Head of caudate nucleus (tissue), 42 donors: ENCODE measurements at places on chromosomes 6 and 20.

DNA sequence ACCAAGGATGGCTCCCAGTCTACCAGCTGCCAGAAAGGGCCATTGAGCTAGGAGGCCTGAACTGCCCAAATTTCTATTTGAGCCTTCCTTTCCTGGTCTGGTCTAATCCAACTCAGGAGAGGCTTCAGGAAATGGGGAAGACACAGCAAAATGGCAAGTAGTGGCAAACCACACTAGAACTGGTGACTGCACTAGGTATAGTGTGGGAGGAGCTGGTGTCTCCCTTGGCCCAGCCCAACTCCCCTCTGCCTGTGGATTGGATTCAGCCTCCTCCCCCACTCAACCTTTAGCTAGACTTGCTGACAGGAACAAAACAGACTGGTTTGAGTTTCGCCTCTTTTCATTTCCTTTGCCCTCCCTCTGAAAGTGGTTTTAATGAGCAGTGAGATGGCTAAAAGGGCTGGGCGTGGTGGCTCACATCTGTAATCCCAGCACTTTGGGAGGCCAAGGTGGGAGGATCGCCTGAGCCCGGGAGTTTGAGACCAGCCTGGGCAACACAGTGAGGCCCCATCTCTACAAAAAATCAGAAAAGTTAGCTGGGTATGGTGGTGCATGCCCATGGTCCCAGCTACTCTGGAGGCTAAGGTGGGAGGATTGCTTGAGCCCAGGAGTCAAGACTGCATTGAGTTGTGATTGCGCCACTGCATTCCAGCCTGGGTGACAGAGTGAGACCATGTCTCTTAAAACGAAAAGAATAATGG, 17.5 kb downstream of the MRPS18A start:
- no peak for DNase-seq

- no peak for DNase-seq
Measured at GRCh38 chr6:79076160-79076559, 1.9 kb downstream of the PHIP start.

DNA sequence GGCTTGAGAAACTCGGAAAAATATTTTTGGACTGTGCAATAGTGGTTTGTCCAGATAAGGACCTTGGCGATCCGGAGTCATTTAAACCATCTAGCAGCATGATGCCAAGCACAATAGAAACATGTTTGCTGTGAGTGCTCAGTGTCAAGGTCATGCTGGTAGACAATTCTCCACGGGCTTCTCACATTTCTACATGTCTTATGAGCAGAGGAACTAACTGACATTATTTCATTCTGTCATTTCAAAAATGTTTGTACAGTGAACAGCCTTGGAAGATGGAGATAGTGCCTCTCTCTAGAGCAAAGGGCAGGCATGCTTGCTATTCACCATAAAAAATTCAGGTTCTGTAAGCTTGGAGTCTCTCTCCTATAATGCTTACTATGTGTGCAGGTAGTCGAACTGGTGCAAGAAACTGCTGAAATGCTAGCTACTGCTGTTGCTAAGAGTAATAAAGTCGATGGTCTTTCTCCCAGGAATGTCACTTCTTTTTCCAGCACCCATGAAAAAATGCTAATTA, 25.4 kb upstream of the CCN2 start:
- DNase-seq: no peak

- DNase-seq: no peak
Measured at GRCh38 chr6:29720863-29721262, 2.4 kb upstream of the HLA-F start.

DNA sequence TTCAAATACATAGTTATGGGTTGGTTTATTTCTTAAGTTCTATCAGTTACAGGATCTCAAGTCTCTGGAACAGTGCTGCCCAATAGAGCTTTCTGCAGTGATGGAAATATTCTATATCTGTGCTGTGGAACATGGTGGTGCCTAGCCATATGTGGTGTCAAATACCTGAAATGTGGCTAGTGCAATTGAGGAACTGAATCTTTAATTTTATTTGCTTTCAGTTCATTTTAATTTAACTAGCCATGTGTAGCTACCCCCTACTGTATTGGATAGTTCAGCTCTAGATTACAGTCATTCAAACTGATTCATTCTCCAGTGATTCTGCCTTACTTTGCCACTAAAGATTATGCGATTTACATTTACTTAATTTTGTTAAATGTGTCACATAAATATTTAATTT, 503.2 kb downstream of the CDKAL1 start:
- no peak for DNase-seq

DNA sequence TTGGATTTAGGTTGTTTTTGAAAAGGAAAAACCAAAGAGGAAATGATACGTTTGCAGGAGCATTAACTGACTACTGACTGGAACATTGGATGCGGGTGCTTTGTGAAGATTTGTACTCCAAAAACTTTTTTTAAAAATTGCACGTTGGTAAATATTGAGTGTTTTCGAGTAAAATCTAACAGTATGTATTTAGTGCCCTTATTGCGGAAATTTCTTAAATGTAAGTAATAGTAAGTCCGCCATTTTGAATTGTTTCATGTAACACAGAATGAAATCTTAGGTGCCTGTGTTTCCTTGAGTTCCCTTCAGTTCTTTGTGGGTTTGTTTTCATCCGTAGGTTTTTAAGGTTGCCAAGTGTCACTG, 15.2 kb upstream of the LIN28B start:
- no peak for DNase-seq

GRCh38 chr6:145315982-145316600, 419.2 kb downstream of the EPM2A start:
- DNase-seq: no peak

- DNase-seq: no peak
Measured at GRCh38 chr6:28947831-28948270, 24.1 kb upstream of the TRIM27 start.

DNA sequence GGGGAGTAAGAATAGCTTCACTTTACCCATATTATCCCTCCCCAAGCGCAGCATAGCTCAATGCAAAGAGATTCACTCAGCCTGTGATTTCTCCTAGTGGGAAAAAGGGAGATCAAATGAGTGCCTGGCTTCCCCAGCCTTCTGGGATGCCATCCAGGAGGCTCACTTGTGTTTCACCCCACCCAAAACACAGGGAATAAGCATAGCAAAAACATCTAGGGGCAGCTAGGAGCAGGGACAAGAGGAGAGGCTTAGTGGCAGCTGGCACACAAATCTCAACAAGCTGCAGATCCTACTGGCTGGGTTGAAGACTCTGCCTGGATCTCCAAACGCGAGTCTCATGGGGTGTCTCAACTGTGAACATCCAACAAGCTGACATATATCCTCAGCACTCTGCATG, 715.8 kb downstream of the RNF144B start:
- DNase-seq: no peak
